ENCODE measurements at places on chromosomes 5 and 9.

DNA sequence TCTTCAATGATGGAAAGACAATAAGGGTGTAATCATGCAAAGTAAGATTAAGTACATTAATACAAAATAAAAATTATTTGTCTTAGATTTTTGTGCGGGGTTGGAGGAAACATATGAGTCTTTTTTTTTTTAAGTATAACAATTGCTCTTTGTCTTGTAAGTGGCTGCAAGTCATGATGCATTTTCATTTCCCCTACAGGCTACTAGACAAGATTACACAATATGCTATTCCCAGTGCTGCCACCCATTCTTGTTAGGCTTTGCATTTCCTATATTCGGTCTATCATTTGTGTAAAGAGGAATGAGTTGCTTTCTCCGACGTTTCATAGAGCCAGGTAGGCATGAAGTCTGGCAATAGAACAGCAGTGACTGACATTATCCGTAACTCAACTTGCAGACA, 294.2 kb upstream of the CYLC2 start:
- DNase-seq: no peak

DNA sequence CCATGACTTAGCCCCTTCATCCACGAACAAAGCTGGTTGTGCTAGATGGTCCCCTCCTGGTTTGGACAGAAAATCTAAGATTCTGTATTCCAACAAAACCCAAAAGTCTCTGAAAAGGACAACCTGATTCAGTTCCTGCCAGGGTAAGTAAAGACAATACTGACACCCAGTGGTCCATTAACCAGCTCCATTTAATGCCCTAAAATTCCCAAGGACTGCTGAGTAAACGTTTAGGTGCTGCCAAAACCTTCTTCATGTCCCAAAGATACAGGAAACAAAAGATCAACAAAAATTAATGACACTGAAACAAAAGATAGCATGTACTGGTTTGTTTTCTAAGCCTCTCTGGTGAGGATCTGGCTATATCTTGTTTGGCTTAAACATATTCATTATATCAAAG, 25.3 kb upstream of the PPP1R2B start:
- DNase-seq: no peak

DNA sequence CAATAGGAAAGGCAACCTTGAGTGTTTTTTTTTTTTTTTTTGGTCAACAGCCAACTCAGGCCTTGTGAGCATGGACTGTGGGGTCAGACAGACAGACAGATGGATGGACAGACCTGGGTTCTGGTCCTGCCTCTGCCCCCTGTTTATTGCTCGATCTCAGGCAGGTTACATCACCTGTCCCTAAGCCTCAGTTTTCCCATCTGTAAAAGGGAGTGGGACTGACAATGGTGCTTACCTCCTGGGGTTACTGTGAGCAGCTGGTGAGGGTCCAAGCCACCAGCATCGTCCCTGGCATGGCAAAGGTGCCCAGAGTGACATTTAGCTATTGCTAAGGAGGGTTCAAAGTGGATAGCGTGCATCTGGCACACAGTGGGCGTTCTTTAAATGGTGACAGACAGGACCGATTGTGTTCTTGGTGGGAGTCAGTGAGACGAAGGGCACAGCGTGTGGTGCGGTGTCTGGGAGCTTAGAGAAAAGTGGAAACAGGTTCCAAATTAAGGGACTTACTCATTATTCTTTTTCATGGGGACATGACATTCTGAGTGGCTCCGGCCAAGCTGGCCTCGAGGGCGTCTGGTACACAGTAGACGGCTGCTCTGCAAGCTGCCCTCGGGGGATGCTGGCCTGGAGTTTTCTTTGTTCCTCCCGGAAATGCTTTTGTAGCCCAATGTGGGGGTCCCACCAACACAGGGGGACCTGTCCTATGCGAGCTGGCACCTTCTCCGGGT, 72.1 kb downstream of the COL27A1 start:
- no peak for DNase-seq

- DNase-seq: no peak
These were observed at the start of gene CARD6 for GRCh38 chr5:40841068-40841805. Gene CARD6 (plus strand): TSS chr5:40841367. CDS start chr5:40841383, 16 bp downstream.

GRCh38 chr5:31047621-31048020, 145.9 kb upstream of the CDH6 start:
- no peak for DNase-seq

- peak; percentile 79 for DNase-seq
These were observed at the start of gene RIGI for GRCh38 chr9:32526041-32526706. Gene RIGI (minus strand): TSS chr9:32526196. CDS start chr9:32526166, 30 bp downstream.

GRCh38 chr5:115812372-115812771, 4.1 kb downstream of the CDO1 start:
- no peak for DNase-seq

- DNase-seq: no peak
These were observed 51.7 kb downstream of the SHB start for GRCh38 chr9:38017149-38017884.

DNA sequence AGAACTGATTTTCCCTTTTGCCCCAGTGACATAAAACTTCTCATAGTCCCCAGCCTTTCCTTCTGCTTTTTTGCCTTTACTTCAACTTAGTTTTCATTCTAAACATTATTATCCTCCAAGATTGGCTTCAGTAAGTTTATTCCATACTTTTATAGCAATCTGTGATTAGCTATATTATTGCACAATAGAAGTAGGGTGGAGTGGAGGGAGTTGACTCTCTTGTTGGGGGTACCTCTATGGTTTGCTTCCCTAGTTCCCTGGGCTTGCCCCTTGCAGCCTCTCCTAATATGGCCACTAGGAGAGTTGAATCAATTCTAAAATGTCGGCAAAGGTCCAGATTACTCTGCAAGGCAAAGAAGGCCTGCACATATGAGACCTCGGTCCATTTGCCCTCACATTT, 36.4 kb upstream of the TYRP1 start:
- no peak for DNase-seq

GRCh38 chr9:108345826-108346225, 510.0 kb downstream of the ACTL7B start:
- DNase-seq: no peak

DNA sequence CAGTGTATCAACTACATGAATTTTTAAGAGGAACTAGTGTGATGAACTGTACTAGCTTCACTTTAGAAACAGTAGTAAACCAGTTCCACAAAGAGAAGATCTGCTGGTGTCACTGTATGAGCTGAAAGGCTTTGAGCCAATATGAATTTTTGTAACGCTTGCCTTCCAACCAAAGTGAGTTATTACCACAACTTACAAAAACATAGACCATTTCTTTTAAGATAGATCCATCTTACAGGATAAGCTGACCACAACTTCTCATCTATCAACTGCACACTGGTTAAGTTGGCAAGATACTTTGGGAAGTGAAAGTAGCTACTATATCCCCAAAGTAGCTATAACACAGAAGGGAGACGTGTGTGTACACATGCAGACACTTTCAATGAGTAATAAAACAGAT, 849.6 kb upstream of the DMAC1 start:
- no peak for DNase-seq

- no peak for DNase-seq
These were observed 6.1 kb downstream of the FLT4 start for GRCh38 chr5:180643191-180643851.

- DNase-seq: no peak
These were observed 317.6 kb downstream of the FBXL17 start for GRCh38 chr5:108064302-108064701.

- DNase-seq: no peak
These were observed 5.7 kb upstream of the S1PR3 start for GRCh38 chr9:88985616-88986015.

- no peak for DNase-seq
These were observed 93.7 kb upstream of the IL6ST start for GRCh38 chr5:56088431-56088949.

DNA sequence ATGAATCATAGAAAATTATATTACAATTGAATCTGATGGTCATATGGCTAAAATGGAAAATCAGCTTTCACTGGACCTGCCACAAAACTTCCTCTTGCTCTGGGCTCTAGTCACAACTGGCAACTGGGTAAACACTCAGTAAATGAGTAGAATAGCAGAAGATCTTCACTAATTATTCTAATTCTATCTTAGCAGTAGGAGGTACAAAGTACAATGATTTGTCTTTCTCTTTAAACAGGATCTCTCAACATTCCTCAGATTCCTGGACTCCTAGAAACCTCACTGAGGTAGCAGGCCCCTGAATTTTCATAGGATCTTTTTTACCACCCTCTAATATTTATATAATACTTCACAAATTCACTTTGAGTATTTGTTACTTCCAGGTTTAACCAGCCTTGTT, 239.9 kb upstream of the SMARCA2 start:
- DNase-seq: no peak

DNA sequence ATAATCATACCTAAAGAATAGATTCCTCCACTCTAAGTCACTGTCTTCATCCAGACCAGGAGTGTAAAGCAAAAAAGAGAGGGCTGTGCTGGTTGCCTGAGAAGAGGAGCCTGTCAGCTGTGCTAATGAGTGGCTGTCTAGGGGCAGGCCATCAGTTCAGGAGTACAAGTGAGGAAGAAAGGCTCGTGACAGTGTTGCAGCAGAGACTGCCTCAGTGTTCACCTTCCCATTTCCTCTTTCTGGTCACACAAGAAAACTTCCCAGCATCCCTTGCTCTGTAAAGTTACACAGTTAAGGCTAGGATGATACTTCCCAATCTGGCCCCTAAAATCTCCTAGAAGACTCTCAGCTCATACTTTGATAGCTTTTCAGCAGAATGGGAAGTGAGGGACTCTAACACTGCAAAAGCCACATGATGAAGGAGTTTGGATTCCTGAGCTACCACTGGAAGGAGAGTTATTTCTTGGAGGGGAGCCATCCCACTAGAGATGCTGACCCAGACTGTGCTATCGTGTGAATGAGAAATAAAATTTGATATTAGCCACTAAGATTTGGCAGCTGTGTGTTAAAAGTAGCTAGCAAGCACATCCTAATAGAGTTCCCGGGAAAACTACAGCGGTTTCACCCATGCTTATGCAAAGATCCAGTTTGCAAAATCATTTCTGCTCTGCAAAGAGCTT, 67.1 kb downstream of the ADAMTS12 start:
- no peak for DNase-seq

DNA sequence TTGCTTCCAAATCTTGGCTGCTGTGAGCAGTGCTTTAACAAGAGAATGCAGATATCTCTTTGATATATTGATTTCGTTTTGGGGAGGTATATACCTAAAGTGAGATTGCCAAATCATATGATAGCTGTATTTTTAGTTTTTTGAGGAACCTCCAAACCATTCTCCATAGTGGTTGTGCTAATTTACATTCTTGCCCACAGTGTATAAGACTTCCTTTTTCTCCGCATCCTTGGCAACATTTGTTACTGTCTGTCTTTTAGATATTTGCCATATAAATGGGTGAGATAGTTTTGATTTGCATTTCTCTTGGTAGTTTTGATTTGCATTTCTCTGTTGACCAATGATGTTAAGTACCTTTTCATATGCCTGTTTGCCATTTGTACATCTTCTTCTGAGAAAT, 10.0 kb upstream of the PLK2 start:
- DNase-seq: no peak

- no peak for DNase-seq
These were observed 61.1 kb downstream of the TMOD1 start for GRCh38 chr9:97562542-97562941.

- DNase-seq: no peak
These were observed 329.4 kb downstream of the ELAVL2 start for GRCh38 chr9:23496489-23497136.

DNA sequence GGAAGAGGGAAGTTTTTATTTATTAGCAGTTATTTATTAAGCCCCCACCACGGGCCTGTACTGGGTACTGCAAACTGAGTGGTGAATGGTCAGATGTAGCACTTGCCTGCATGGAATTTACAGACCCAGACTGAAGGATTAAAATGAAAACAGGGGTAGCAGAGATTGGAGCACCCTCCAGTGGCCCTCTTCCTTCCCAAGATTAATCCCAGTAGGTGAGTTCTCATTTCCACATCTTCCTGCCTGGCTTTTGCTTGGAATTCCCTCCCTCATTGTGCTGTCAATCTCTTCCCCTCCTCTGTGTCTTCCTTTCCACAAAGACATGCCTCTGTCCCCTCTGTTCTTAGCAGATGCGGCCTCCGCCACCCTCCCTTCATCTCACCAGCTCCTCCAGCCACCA, 39.2 kb downstream of the MVB12B start:
- no peak for DNase-seq

- DNase-seq: no peak
These were observed 29.0 kb upstream of the FCN1 start for GRCh38 chr9:134946663-134947062.

DNA sequence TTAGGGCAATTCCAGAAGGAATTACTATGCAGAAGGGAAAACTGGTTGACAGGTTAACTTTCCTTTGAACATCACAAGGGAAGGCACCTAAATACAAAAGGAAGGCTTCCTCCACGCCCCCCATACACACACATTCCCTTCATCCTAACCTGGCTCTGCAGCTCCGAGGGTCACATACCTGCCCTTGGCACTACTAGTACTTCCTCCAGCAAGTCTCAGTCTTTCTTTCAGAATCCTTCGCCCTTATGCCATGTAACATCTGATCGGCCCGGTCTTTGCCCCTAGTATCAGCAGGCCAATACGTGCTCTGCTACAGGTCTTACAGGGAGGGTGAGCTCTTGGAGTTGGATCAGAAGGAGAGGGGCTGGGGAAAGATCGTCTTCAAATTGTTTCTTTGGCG, 1.6 kb upstream of the MARCHF6 start:
- no peak for DNase-seq

DNA sequence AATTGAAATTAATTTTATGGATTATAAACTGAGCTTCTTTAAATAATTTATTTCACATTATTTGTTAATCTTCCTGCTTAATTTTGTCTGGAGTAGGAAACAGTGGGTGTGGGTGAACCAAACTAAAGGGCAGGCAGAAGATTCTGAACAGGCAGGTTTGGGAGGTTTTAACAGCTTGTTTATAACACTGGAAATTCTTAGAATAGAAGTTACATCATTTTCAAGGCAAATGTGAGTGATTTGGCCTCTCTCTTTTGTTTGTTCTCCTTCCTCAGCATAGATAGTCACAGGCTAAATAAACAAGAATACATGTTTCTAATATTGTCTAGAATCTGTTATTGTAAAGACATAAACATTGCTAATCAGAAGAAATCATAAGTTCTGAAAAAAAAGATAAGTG, 970.9 kb upstream of the NUDT12 start:
- DNase-seq: no peak

- no peak for DNase-seq
These were observed 60.3 kb downstream of the DAPK1 start for GRCh38 chr9:87557996-87558395.

DNA sequence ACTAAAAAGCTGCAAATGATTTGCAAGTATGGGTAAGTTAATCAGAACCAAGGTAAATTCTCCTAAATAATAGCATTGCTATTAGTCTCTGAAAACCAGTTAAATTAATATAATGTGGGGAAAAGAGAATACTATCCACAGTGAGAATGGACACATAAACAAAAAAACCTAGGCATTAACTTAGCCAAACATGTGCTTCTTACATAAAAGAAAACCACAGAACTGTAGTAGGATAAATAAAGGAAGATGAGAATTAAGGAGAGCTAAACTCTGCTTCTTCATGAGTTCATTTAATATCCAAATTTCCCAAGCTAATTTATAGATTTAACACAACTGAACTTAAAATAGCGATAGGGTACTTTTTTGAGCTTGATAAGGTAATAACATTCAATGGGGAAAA, 31.8 kb downstream of the ABCA1 start:
- DNase-seq: no peak

- DNase-seq: no peak
These were observed 66.9 kb upstream of the GLIS3 start for GRCh38 chr9:4366591-4367330.
